Prostate gland (tissue), 2 donors: ENCODE measurements at places on chromosomes 4 and X. TPM values are rescaled to one million over a fixed set of nuclear protein-coding genes. Genes with fewer than 3 reads are reported as not detected.

The OTUD6A gene
- not detected for total RNA-seq

The HEPH gene
- 6.9 TPM for total RNA-seq

The ASB11 gene
- total RNA-seq, result not detected

The NPY2R gene
- not detected for total RNA-seq

The MPP1 gene
- 43.6 TPM for total RNA-seq

The MAGEC1 gene
- total RNA-seq, result not detected

The NKX6-1 gene
- 0.14 TPM for total RNA-seq

The GPC3 gene
- 5.2 TPM for total RNA-seq

The XPNPEP2 gene
- total RNA-seq, result 0.14 TPM

The PHOX2B gene
- not detected for total RNA-seq

The FAM120C gene
- 10.5 TPM for total RNA-seq

The SRPX2 gene
- total RNA-seq, result 5.1 TPM

The NDP gene
- total RNA-seq, result 3.3 TPM

The FGFBP2 gene
- 78.8 TPM for total RNA-seq

DNA sequence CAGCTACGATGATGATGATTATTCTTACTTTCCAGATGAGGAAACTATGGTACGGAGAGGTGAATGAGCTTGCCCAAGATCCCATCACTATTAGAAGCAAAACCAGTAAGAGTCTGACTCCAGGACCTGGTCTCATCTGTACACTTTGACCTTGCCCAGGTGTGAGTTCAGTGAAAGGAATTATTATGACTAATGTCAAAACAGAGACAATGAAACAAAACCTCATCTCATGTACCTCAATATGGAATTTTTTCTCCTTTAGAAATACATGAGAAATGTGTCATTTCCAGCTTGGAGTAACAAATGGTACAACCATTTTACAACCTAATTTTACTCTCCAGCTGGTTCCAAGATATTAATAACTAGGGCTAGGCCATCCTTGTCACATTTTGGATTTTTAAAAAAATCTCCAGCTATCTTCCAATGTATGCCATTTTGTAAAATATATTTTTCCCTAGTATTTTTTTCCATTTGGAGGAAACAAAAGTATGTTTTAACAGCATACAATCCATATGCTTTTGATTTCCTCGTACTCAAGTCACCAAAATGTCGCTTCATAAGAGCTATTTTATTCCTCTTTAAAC lies 213.8 kb downstream of the PTTG2 start:
- no peaks in the 10 kb centered on the region for H3K4me1 ChIP-seq
- no peaks in the 10 kb centered on the region for H3K36me3 ChIP-seq
- H3K27me3 ChIP-seq, result no peaks in the 10 kb centered on the region
- DNase-seq, result no peak
- H3K4me3 ChIP-seq, result no peak overlapping the region

- no peaks in the 10 kb centered on the region for H3K36me3 ChIP-seq
- no peak for DNase-seq
- H3K4me3 ChIP-seq, result no peak overlapping the region
- H3K27ac ChIP-seq, result no peak overlapping the region
Observed at GRCh38 chr4:187937557-187937956, 58.0 kb upstream of the ZFP42 start.

DNA sequence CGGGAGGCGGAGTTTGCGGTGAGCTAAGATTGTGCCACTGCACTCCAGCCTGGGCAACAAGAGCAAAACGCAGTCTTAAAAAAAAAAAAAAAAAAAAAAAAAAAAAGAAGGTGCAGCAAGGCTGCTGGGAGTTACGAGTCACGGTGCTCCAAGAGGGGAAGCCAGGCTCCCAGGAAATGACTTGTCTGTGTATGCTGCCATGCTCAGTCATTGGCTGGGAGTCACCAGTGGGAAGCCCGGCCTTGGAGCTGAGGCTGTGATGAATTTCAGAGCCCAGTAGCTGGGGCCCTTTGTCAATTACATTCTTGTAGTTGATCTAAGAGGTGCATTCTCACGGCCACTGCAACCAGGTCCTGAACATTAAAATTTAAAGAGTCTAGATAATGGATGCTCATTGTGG lies 1105.1 kb upstream of the TENM3 start:
- H3K27me3 ChIP-seq, result no peaks in the 10 kb centered on the region
- H3K4me1 ChIP-seq, result no peaks in the 10 kb centered on the region
- H3K36me3 ChIP-seq, result no peaks in the 10 kb centered on the region
- no peak overlapping the region for H3K27ac ChIP-seq

GRCh38 chr4:108166038-108166437 lies 2.7 kb downstream of the LEF1 start:
- no peaks in the 10 kb centered on the region for H3K36me3 ChIP-seq
- no peak overlapping the region for H3K27ac ChIP-seq
- DNase-seq, result no peak
- H3K4me3 ChIP-seq, result peak overlapping the region; percentile 34
- no peaks in the 10 kb centered on the region for H3K4me1 ChIP-seq

GRCh38 chr4:72410158-72410557 lies 158.9 kb downstream of the ADAMTS3 start:
- DNase-seq, result no peak
- no peaks in the 10 kb centered on the region for H3K27me3 ChIP-seq

- no peak overlapping the region for H3K4me3 ChIP-seq
- H3K4me1 ChIP-seq, result no peaks in the 10 kb centered on the region
- no peaks in the 10 kb centered on the region for H3K27me3 ChIP-seq
- no peaks in the 10 kb centered on the region for H3K36me3 ChIP-seq
- DNase-seq, result no peak
- no peak overlapping the region for H3K27ac ChIP-seq
Observed at GRCh38 chr4:79182209-79182608, 143.7 kb downstream of the NAA11 start.

DNA sequence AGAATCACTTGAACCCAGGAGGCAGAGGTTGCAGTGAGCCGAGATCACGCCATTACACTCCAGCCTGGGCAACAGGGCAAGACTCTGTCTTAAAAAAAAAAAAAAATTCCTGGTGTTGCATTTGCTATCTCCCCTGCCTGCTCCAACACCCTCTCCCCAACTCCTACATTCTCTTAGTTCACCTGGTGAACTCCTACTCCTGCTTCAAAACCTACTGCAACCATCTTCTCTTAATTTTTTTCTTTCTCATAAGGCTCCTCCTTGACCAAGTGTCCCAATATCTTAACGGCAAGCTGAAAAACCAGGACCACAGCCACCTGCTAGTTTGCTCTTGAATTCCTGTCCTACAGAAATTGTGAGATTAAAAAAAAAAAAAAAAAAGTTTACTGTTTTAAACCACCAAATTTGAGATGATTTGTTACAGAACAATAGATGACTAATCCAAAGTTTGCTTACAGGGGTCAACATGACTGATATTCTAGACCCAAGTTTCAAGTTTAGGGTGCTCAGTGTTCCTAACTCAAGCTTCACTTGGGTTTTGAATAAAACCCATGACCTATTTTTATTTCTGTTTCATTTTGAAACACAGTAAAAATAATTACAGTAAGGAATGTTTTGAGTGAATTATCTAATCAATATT lies 13.1 kb upstream of the ANXA5 start:
- no peaks in the 10 kb centered on the region for H3K36me3 ChIP-seq
- DNase-seq, result no peak
- no peaks in the 10 kb centered on the region for H3K27me3 ChIP-seq
- no peak overlapping the region for H3K27ac ChIP-seq
- H3K4me3 ChIP-seq, result no peak overlapping the region

- H3K4me1 ChIP-seq, result no peaks in the 10 kb centered on the region
- no peaks in the 10 kb centered on the region for H3K36me3 ChIP-seq
- no peaks in the 10 kb centered on the region for H3K27me3 ChIP-seq
- H3K4me3 ChIP-seq, result no peak overlapping the region
Observed at GRCh38 chr4:159926871-159927270, 824.0 kb downstream of the RAPGEF2 start.

- H3K4me3 ChIP-seq, result no peak overlapping the region
- no peak overlapping the region for H3K27ac ChIP-seq
Observed at GRCh38 chr4:142091691-142092182, 455.4 kb downstream of the IL15 start.

DNA sequence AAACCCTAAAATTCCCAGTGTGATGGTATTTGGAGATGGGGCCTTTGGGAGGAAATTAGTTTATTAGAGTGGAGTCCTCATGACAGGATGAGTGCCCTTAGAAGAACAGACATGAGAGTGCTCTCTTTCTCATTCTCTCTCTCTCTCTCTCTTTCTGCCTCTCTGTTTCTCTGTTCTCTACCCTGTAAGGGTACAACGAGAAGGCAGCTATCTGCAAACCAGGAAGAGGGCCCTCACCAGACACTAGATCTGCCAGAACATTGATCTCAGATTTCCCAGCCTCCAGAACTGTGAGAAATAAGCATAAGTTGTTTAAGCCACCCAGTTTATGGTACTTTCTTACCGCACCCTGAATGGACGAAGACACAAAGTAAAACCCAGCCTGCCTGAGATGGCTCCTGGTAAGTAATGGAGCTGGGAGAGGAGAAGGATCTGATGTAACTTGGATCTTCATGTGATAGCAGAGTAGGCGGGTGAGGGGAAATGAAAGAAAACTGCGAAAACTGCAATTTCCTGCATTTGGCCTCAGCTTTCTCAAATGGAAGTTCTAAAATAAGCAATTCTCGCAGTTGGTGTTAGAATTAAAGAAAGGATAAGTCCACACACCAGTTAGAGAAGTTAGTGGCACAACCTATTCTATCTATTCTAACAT lies 8.7 kb upstream of the CDS1 start:
- H3K4me3 ChIP-seq, result no peak overlapping the region
- H3K27ac ChIP-seq, result no peak overlapping the region
- no peaks in the 10 kb centered on the region for H3K36me3 ChIP-seq
- DNase-seq, result no peak
- no peaks in the 10 kb centered on the region for H3K27me3 ChIP-seq

GRCh38 chr4:153398713-153399112 lies 54.2 kb downstream of the MND1 start:
- H3K4me1 ChIP-seq, result no peaks in the 10 kb centered on the region
- no peak overlapping the region for H3K27ac ChIP-seq
- no peak overlapping the region for H3K4me3 ChIP-seq
- no peak for DNase-seq

DNA sequence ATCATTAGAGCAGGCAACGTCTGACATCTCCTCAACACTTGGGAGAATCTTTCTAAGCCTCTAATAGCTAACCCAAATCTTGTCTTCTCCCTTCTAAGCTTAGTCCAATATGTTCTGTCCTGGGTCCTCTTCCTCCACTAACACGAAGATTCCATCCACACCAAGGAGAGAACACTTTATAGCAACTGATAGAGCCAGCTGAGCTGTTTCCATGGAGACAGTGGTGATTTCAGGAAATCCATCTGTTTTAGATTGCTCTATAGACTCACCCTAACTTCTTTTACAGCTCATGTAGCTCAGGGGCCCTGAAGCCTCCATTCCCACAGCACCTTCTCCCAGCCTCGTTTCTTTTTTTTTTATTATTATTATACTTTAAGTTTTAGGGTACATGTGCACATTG lies 37.4 kb downstream of the SCD5 start:
- DNase-seq, result no peak
- no peak overlapping the region for H3K4me3 ChIP-seq
- no peaks in the 10 kb centered on the region for H3K4me1 ChIP-seq
- H3K36me3 ChIP-seq, result no peaks in the 10 kb centered on the region
- no peaks in the 10 kb centered on the region for H3K27me3 ChIP-seq
- no peak overlapping the region for H3K27ac ChIP-seq

- H3K27me3 ChIP-seq, result no peaks in the 10 kb centered on the region
- no peak for DNase-seq
- H3K27ac ChIP-seq, result no peak overlapping the region
- H3K36me3 ChIP-seq, result no peaks in the 10 kb centered on the region
Observed at GRCh38 chr4:160180211-160180610, 1077.3 kb downstream of the RAPGEF2 start.

- no peak overlapping the region for H3K27ac ChIP-seq
- no peak for DNase-seq
- H3K27me3 ChIP-seq, result no peaks in the 10 kb centered on the region
- H3K4me3 ChIP-seq, result no peak overlapping the region
- no peaks in the 10 kb centered on the region for H3K36me3 ChIP-seq
- no peaks in the 10 kb centered on the region for H3K4me1 ChIP-seq
Observed at GRCh38 chrX:31006027-31006426, 65.8 kb downstream of the FTHL17 start.

DNA sequence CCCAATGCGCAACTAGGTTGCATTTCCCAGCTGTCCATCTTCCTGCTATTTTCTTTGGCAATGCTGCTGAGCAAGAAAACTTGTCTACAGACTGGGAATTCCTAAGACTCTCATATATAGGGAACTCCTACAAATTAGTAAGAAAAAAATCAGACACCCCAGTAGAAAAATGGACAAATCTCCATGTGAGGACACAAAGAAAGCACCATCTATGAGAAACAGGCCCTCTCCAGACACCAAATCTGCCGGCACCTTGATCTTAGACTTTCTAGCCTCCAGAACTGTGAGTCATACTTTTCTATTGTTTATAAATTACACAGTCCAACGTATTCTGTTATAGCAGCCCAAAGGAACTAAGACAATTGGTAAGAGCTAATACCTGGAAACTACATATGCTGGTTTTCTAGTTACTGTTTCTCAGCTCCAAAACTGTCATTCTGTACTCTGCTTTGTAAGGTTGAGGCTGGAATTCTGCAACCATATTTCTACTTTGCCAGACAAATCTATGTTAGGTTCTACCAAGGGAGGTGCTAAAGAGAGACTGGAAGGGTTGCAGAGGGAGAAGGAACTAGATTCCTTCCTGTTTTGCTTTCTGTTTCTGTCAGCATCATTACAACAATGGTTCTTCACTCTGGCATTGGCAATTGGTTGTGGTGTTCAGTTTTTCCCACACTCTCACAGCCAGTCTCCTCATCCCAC lies 35.7 kb upstream of the FAM241A start:
- peak overlapping the region; percentile 24 for H3K27ac ChIP-seq
- no peak for DNase-seq
- H3K4me3 ChIP-seq, result no peak overlapping the region
- no peaks in the 10 kb centered on the region for H3K27me3 ChIP-seq

DNA sequence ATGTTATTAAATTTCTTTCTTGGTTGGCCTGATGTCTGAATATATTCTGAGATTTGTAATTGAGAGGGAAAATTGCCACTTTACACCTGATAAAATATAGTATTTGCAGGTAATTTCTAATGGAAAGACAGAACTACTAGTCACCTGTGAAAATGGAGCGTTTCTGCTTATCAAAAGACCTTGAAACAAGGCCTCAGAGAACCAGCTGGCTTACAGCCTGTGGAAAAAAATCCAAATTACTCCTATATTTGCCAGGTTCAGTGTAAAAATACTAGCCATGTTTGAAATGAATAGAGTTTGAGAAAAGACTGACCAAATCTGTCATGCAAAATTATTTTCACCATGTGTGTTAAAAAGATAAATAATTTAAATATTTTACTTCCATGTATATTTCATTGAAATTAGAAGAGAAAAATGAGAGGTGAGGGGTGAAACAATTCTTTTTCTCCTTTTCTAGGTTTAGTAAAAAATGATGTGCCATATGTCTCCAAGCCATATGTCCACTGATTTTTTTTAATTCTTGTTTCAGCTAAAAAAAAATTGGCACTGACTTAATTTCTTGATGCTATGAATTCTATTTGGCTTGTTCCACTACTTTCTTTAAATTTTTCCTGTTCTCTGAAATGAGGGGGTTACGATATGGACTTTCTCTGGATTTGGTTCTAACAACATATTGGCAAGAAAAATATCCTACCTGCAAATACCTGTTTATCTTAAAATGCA lies 464.9 kb downstream of the GRXCR1 start:
- no peaks in the 10 kb centered on the region for H3K4me1 ChIP-seq
- H3K27me3 ChIP-seq, result no peaks in the 10 kb centered on the region
- no peak overlapping the region for H3K27ac ChIP-seq
- no peak overlapping the region for H3K4me3 ChIP-seq

- H3K27ac ChIP-seq, result no peak overlapping the region
- no peak for DNase-seq
- H3K36me3 ChIP-seq, result no peaks in the 10 kb centered on the region
- no peak overlapping the region for H3K4me3 ChIP-seq
- H3K27me3 ChIP-seq, result no peaks in the 10 kb centered on the region
Observed at GRCh38 chr4:169417629-169418282, 147.0 kb upstream of the SH3RF1 start.
